ENCODE measurements at places on chromosomes 1 and 21. TPM values are rescaled to one million over a fixed set of nuclear protein-coding genes. Genes with fewer than 3 reads are reported as not detected.
A peak's percentile ranks its signal among the peaks of the same experiment; 100 is the strongest.

DCST1 gene
- total RNA-seq = not detected

AMPD1 gene
- total RNA-seq = not detected

PLA2G2D gene
- total RNA-seq = not detected

FMO4 gene
- 3.6 TPM for total RNA-seq

S100A9 gene
- total RNA-seq = 892 TPM

AIRE gene
- not detected for total RNA-seq

BCAN gene
- 0.16 TPM for total RNA-seq

DNA sequence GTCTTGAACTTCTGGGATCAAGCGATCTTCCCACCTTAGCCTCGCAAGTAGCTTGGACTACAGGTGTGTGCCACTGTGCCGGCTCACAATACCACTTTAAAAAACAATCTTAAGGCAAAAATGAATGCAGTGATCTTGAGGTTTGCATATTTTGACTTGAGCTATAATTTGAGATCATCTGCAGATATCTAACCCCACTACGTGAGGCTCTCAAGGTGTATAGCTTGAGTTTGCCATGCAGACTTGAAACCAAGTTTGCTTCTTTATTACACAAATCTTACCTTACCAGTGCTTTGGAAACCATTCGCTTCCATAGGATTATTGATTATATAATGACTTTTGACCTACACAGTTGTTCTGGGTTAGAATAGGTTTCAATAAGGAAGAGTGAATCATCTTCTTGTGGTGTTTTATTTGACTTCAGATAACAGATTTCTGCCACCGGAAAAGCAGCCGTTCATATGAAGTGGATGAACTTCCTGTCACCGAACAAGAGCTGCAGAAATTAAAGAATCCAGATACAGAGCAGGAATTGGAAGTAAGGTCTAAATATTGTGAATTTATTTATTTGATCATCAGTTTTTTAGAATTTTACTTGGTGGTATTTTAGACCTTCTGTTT is 155.1 kb downstream of the VPS13D start:
- no peak for DNase-seq

DNA sequence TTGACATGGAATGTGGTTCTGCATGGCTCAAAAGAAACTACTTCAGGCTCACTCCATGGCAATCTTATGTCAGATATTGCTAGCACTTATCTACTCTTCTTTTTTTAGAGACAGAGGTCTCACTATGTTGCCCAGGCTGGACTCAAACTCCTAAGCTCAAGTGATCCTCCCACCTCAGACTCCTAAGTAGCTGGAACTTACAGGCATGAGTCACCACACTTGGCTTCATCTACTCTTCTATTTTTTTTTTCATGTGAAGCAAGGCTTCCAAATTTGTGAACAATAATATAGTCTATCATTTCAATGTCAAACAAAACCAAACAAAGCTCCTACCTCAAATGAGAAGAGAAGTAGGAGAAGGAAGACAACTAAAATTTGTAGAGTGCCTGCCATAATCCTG is 7.5 kb upstream of the PSEN2 start:
- DNase-seq = no peak

DNA sequence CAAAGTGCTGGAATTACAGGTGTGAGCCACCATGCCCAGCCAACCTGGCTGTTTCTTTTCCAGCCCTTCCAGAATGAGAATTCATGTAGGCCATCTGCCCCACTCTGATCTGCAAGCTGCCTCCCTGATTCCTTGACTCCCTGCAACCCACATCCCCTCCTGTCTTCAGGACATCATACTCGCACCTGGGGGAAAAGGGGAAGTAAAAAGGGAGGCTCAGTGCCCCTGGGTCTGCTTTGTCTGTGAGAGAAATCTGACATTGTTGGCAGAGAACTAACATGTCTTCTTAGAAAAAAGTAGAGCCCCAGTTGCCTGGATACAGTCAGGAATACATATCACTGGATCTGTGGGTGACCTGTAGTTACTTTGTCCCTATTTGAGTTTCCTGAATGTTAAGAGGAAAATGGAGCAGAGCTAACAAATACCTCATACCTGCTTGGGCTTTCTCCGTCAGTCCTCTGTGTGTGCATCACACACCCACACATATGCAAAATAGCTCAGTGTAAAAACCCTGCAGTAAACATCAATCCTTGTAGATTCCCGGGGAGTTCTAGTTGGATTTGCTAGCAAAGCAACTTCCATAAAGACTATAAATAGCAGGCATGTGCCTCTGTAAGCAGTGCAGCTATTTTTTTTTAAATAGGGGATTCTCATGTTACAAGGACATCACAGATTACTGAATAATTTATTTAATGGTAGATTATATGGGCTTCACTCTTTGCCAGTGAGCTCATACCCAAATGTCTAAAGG is 62.9 kb downstream of the TEX35 start:
- no peak for DNase-seq

DNA sequence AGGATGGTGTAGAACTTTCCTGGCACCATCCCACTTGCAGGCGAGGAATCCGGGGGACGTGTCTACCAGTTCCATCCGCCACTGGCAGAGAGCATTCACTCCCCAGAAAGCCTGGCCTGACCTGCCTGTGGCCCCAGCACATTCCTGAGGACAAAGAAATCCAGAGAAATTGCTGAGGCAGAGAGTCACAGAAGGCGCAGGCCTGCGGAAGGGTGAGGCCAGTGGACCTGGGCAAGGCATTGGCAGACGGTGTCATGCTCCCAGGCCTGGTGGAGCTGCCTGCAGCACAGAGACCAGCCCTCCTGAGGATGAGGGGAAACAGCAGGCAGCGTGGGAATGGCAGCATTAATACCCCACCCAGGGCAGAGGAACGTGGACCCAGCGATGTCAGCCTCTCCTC is 81.2 kb upstream of the F3 start:
- DNase-seq = no peak

DNA sequence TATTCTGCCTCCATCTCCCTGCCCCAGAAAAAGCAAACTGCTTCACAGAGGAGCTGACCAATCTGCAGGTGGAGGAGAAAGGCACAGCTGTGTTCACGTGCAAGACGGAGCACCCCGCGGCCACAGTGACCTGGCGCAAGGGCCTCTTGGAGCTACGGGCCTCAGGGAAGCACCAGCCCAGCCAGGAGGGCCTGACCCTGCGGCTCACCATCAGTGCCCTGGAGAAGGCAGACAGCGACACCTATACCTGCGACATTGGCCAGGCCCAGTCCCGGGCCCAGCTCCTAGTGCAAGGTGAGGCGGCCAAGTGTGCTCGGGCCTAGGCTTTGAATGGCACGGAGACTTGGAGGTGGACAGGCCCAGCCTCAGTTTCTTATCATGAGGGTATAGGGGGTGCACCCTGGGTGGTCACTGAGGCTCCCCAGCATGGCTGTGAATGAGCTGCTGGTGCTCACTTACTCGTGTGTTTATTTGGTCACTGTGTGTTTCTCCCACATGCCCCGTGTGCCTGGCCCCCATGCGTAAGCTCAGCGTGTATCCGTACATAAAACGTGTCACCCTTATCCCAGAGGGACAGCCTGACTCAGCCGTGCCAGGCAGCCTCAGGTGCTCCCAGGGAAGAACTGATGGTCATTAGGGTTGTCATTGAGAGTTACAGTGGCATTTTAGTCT is 75.8 kb downstream of the OBSCN start:
- DNase-seq = peak; percentile 77

DNA sequence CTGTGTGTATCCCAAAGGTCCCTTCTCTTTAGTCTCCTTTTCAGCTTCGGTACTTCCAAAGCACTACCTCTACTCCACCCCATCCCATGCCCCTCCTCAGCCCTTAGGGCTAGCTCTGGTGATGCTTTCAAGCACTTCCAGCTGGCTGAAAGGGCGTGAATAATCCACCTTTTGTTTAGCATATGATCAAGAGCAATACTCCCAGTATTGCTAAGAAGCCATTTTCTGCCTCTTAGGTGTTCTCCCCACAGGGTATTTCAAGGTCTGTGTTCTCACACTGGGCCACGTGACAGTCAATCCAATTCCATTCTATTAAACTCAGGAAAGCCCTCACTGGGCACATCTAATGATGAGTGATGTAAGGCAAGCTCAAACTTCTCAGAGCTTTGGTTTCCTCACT is 298.5 kb upstream of the PROX1 start:
- no peak for DNase-seq

DNA sequence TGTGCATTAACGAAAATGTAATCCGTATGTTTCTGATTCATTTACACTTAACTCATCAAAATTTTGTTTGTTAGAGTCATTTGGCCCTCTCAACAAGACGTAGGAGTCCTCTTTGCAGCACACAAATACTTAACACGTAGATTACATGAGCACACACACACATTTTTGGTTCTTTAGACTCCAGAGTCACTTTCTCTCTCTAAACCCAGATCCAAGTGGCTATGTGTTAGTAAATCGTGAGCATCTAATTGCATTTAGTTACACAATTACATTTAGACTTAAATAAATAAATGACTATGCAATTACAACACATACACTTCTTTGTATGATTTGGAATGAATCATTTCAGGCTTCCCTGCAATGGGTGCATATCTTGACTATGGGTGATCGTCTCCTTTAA is 109.0 kb upstream of the GREM2 start:
- no peak for DNase-seq

GRCh38 chr1:72284348-72285073 is 2.2 kb upstream of the NEGR1 start:
- DNase-seq = no peak

DNA sequence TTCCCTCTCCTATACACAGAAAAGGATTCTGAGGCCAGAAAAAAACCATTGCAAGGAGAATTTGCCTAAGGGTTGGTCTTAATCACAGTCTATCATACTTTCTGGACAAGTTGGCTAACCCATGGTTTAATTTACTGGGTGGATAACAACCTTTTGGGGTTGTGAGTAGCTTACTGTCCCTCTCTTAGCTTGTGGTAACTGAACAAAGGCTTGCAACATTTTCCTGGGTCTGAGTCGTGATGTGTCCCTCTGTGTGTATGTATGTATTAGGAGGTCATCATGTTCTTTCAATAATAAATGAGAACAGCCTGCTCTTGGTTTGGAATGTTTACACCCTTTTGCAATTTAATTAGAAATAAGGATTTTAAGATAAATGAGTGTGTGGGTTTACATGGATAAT is 36.7 kb downstream of the PAPPA2 start:
- DNase-seq = no peak

DNA sequence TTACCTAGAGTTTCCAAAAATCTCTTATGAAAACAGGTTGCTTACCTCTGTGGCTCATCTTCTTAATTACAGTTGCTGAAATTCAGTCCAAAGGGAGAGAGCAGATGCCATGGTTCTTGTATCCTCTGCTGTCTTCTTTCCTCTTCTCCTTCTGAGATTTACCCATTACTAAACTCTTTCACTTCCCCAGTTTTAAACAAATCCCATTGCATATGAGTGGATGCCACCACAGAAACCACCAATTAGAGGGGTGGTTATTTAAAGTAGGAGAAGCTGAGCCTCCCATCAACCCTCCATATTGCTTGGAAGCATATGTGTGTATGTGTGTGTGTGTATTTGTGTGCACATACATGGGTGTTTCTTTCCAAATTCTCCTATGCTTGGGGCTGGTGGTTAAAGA is 128.5 kb upstream of the KCNK1 start:
- DNase-seq = no peak

- DNase-seq = no peak
Measured at GRCh38 chr1:96425382-96426129, 296.0 kb upstream of the PTBP2 start.

DNA sequence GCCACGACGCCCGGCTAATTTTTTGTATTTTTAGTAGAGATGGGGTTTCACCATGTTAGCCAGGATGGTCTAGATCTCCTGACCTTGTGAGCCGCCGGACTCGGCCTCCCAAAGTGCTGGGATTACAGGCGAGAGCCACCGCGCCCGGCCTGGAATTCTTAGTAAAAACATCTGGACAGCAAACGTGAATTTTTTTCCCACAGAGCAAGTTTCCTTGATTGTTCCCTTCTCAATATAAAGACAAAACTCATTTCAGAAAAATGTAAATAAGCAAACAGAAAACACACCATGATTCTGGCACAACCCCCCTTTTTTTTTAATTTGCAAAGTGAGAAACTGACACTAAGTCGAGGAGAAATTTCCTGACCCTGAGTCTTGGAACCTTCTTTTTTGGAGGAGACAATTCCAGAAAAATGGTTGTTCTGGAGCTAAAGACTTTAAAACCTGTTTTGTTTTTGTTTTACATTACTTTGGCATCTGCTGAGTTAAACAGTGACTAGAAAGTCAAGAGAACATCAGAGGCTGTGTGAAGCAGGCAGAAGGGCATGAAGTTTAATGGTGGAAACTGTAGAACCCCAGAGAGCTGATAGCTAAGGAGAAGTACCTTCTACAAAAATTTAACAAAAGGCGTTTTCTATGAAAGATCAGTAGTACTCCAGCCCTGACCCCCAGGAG is 10.3 kb upstream of the HMGCS2 start:
- DNase-seq = no peak

- no peak for DNase-seq
Measured at GRCh38 chr1:228378090-228378872, 28.4 kb downstream of the TRIM11 start.

DNA sequence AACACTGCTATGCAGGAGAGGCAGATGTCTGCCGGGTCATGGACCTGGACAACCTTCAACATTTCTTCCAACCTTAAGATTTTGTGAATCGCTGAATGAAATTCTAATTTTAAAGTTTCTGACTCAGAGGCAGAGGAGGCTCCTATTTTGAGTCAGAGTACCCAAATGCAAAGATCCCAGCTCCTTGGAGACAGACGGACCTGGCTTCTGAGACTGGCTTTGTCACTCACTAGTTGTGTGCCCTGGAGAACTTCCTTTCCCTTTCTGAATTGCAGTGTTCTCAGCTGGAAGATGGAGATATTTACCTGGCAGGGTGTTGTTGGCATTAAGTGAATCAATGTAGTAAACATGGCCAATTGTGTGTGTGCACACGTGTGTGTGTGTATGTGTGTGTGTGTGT is 51.9 kb downstream of the IER5 start:
- no peak for DNase-seq

- DNase-seq = no peak
Measured at GRCh38 chr1:101365186-101365585, 128.4 kb downstream of the S1PR1 start.

DNA sequence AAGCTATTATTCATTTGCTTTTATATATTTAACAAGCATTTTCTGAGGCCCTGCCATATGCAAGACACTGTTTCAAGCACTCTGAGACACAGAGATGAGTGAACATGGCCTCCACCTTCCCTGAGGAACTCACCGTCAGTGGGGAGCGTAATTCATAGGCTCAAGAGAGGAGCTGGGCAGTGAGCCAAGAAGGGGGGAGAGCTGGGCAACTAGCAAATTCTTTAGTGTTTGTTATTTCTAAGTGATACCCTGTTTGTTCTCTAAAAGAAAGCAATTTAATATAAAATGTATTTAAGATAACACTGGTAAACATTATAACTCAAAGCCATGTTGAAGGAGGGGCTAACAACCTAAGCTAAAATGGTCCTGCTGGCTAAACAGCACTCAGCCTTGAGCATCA is 119.2 kb upstream of the NGF start:
- no peak for DNase-seq

All from mesenteric fat pad (tissue), 1 donor.